Tongue (tissue), 3 donors: ENCODE measurements at places on chromosomes 6 and 20. TPM values are rescaled to one million over a fixed set of nuclear protein-coding genes. Genes with fewer than 3 reads are reported as not detected.

The ADGRF4 gene
- total RNA-seq, result 2.6 TPM

The MAFB gene
- total RNA-seq, result 19.5 TPM

The CITED2 gene
- 63.6 TPM for total RNA-seq

The MOG gene
- total RNA-seq, result not detected

The TRMT11 gene
- 34.9 TPM for total RNA-seq

The RRBP1 gene
- 144 TPM for total RNA-seq

The KCNQ5 gene
- total RNA-seq, result 6.5 TPM

- no peak for DNase-seq
These were observed 130.0 kb downstream of the BTBD9 start for GRCh38 chr6:38509713-38510112.

- no peak for DNase-seq
These were observed 452.1 kb downstream of the HDGFL1 start for GRCh38 chr6:23021487-23021886.

GRCh38 chr6:117483645-117484016 is 1.2 kb downstream of the DCBLD1 start:
- peak; percentile 42 for DNase-seq

GRCh38 chr6:13383328-13384163 is 55.2 kb upstream of the TBC1D7 start:
- peak; percentile 41 for DNase-seq

- no peak for DNase-seq
These were observed 6.3 kb upstream of the TSHZ2 start for GRCh38 chr20:52965819-52966218.

- DNase-seq, result peak; percentile 61
These were observed 121.9 kb upstream of the AGPAT4 start for GRCh38 chr6:161395716-161396231.

- no peak for DNase-seq
These were observed 9.7 kb upstream of the MARCKS start for GRCh38 chr6:113847447-113847846.

GRCh38 chr6:13641315-13641714 is 26.2 kb downstream of the NOL7 start:
- no peak for DNase-seq

DNA sequence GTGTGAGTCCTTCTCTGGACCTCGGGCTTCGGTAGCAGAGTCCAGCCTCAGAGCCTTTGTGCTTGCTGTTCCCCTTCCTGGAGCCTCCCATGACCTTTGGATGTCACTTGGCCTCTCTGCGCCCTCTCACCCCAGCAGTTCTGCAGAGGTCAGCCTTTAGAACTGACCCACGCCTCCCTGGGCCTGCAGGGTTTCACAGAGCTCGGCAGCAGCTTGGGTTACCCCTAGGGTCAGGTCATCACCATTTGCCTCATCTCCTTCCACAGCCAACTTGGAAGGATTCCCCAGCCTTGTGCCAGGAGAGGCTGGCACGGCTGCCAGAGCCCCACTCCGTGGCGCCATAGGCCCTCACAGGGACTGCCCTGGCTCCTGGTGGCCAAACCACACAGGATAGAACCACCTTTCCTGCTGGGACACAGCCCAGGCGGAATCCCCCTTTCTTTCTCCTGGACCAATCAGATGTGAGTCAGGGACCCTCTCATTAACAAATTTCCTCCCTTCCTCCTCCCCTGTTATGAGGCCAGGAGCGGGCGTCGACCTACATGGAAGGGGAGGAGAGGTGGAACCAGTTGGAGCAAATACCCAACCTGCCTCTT is 13.9 kb upstream of the SIRPA start:
- no peak for DNase-seq

GRCh38 chr20:34045294-34045693 is 51.6 kb downstream of the RALY start:
- peak; percentile 26 for DNase-seq

- DNase-seq, result no peak
These were observed 62.0 kb downstream of the TSPYL4 start for GRCh38 chr6:116191881-116192280.

GRCh38 chr20:63194007-63194796 is 21.7 kb downstream of the YTHDF1 start:
- DNase-seq, result no peak

- no peak for DNase-seq
These were observed 66.3 kb upstream of the CD93 start for GRCh38 chr20:23152308-23152892.

DNA sequence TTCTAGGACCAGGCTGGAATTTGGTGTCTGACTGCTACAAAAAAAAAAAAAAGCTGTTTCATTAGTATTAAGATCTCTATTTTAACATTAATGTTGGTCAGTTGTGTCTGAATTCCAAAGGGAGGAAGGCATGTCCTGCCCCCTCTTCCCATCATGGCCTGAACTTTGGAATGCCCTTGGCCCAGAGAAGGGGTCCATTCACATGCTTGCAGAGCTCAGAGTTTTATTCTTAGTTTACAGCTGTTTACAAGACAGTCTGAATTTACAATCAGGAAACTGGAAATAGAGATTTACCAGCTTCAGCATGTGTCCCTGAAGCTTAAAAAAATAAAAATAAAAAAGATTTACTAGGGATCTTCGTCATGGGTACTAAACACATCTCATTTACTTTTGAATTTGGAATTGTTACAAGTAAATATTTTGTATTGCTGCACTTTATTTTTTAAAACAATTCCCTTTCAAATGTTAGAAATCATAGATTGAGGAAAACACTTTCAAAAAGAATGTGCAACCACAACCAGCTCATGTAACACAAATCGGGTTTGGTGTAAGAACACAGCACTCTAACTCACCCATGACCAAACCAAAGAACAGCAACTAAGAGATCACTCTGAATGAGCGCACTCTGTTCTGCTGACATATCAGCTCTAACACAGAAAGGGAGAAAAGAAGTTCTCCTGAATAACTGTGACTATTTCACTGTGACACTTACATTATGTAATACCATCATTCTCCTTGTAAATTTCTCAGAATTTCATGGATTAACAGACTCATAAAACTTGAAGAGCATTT is 6.6 kb upstream of the SERPINB6 start:
- DNase-seq, result no peak

DNA sequence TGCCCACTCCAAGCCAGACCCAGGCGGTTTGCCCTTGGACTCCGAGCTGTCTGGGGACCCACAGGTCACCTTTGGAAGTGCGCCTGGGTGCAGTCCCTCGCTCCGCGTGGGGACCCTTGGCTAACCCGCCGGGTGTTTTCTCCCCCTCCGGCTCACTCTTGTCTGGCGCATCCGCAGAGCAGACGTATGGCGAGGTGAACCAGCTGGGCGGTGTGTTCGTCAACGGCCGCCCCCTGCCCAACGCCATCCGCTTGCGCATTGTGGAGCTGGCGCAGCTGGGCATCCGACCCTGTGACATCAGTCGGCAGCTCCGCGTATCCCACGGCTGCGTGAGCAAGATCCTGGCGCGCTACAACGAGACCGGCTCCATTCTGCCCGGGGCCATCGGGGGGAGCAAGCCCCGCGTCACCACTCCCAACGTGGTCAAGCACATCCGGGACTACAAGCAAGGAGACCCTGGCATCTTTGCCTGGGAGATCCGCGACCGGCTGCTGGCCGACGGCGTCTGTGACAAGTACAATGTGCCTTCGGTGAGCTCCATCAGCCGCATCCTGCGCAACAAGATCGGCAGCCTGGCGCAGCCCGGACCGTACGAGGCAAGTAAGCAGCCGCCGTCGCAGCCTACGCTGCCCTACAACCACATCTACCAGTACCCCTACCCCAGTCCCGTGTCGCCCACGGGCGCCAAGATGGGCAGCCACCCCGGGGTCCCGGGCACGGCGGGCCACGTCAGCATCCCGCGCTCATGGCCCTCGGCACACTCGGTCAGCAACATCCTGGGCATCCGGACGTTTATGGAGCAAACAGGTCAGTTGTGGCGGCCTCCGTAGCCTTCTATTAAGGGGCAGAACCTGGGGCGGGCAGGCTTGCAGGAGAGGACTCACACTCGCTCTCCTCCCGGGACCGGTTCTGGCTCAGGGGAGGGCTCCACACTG is 1.1 kb downstream of the PAX1 start:
- no peak for DNase-seq

- peak; percentile 37 for DNase-seq
These were observed 989 bp downstream of the FITM2 start for GRCh38 chr20:44309763-44310663.

GRCh38 chr6:145420599-145420998 is 314.7 kb downstream of the EPM2A start:
- no peak for DNase-seq

GRCh38 chr6:111087106-111087835 is at the start of gene SLC16A10:
SLC16A10 (plus strand) TSS chr6:111087503; CDS start chr6:111087753, 250 bp downstream.
- DNase-seq, result peak; percentile 91

DNA sequence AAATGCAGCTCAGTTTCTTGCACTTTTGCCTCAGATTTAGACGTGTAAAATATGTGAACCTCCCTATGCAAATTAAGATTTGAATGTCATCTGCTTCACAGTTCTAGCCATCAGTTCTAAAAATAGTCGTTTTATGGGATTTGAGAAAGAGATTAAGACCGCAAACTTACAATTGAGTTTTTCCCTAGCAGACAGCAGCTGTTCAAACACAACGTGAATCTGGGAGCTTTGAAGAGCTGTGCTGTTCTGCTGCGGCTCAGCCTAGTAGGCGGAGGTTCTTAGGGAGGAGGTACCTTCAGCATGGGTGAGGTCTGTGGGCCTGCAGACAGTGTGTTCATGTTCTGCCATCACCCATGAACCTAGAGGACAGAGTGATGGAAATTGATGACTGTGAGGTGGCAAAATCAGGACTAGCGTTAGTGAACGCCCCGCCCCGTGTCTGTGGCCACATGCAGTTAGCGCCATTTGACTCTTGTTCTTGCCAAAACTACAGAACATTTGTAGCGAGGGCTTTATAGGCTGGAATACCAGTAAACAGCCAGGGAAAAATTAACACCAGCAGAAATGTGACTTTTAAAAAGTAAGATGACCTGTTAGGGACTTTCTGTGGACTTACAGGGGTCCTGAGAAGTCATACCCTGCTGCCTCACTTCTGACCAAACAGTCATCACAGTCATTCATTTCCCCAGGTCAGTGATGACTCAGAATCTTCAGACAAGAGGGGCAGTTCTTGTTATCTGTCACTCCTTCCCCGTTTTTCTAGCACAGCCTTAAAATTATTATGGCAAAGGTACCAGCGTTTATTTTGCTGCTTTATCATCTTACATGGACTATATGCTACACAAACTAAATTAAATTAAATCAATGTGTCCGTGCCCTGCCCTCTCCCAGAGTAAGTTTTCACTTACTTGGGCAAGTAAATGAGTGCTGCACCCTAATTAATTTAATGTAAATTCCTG is 84.3 kb upstream of the TMEM181 start:
- DNase-seq, result peak; percentile 85

DNA sequence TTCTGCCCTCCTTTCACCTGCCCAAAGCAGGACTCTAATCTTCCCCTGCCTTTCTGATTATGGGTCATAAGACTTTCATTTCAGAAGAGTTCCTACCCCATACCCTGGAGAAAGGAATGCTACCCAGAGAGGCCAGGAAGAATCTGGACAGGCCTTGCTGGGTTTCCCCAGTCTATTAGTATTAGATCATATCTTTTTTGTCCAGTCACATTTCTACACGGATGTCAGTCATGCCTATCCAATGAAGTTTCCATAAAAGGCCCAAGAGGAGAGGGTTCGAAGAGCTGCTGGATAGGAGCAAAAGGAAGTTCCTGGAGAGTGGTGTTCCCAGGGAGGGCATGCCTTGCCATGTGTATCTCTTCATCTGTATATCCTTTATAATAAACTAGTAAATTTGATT is 3.2 kb downstream of the POLH start:
- DNase-seq, result no peak
